ENCODE measurements at places on chromosomes 2 and 18.

DNA sequence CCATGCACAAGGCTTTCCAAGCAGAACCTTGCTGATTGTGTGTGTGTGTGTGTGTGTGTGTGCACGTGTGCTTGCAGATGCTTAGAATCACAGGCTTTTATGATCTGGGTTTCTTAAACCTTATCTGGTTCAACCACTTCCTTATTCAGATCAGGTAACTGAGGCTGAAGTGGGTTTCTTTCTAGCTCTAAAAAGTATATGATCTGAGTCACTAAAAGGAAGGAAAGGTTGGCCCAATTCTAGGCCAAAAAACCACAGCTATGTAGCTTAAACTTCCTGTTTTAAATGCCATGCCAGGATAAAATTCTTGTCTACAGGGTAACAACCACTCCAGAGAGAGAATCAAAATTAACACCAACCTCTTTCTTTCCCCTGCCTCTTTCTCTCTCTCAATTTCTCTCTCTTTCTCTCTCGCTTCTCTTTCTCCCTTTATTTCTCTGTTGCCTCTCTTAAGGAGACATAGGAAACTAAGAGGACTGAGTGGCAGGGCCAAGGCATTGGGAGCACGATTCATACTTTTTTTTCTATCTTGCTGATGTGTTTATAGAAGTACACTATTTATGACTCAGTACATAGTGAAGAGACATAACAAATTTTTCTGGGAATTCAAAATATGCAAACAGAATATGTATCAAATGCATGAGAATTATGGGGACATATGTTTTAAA lies 140.3 kb downstream of the TRIB2 start:
- DNase-seq, result no peak

GRCh38 chr2:100197631-100198153 lies 55.3 kb upstream of the AFF3 start:
- DNase-seq, result peak; percentile 70

DNA sequence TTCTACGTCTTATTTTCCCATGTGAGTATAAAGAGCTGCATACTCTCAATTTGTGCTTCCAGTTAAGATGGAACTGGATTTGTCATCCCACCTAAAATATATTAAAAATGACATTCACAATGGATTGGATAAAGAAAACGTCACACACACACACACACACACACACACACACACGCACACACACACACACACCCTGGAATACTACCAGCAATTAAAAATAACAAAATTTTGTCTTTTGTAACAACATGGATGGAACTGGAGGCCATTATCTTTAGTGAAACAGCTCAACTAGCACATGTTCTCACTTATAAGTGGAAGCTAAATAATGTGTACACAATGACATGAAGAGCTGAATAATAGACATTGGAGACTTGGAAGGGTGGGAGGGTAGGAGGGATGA lies 3.8 kb upstream of the QPCT start:
- DNase-seq, result no peak

DNA sequence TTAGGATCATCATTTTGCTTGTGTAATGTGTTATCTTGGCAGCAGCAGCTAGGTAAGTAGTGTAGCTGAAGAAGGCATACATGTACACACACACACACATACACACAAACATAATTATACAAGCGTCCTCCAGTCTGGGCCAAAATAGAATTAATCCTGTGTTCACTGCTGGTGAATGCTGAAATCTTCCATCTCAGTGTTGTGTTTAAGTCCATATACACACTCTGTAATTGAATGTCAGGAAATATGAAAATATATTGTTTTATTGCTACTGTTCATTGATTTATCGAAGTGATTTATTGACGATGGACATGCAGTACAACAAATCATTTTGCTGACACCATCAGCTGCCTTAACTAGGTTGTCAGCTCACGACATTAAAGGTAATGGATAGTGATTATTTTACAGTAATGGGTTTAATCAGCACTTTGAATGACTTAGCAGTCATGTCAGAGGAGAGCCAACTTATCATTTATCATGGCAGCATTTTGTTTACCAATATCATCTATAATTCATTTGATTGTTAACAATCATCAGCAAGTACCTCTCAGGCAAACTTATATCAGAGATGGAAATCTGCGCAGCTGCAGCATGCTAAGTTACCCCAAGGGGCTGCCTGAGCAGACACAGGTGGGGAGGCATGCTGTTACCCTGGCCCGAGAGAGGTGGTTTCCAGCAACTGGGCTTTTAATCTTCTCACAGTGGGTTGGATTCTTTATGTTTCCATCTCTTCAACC lies 83.7 kb upstream of the FSHR start:
- no peak for DNase-seq

DNA sequence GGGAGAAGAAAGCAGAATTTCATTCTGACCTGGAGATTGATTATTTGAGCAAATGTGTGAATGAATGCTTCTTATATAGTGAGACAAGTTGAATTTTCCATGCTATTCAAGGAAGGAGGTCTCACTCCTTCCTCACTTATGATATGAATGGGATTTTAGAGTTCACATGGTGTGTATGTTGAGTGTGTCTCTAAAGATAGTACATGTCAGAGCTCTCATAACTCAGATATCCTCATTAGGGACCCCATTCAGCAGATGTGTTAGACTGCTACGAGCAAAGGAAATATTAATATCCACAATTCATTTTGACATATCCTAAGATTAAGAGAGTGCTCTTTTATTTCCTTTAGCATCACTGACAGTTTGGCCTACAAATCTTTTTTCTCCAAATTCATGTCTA lies 368.5 kb downstream of the ARHGAP15 start:
- DNase-seq, result no peak

DNA sequence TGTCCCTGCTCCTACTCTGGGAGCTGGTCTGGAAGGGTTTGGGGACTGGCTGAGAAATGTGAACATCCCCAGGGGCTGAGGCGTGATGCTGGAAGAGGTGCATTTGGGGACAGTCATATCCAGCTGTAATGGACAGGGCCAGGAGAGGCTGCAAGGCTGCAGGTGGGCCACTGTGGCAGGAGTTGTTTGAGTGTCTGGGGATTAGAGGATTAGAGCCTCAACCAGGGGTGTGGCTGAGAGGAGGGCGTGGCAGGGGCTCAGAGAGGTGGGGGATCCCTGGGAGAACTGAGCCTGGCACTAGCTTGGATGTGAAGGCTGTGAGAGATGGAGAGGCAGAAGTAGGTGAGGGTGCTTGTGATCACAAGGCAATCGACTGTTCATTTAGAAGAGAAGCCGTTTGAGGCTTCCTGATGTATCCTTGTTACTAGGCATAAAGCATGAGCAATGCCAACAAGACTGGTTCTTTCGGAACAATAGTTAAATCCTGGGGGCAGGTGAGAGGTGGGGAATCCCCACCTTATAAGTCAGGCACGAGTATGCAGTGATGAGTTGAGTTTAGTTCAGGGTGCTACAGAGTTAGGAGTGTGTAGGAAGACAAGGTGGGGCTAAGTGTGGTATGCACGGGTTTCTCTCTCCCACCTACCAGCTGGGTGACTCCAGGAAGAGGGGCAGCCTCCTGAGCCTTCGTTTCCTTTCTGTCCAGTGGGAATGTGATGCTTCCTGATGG lies 31.9 kb downstream of the SH3RF3 start:
- no peak for DNase-seq

GRCh38 chr18:23626451-23627279 lies 36.0 kb downstream of the ANKRD29 start:
- DNase-seq, result no peak

Data from GM23338 (cell line).